ENCODE measurements at places on chromosomes 1 and 21.

GRCh38 chr1:159831412-159832141, 4.9 kb downstream of the SLAMF8 start:
- DNase-seq = no peak

DNA sequence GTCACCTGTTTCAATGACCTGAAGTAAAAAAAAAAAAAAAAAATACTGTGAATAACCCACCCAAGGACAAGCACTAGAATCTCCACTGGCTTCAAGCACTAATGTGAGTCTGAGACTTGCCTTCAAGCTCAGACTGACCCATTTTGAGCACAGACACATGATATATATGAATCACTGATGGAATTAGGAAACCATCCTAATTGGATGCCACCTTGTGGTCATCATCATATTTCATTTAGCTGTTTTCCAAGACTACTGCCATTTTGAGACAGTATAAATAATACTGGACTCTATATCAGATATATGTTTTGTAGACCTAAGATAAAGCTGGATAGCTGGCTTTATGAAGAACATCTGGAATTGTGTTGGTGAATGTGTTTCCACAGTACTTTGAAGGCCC, 1232.0 kb downstream of the KCNT2 start:
- DNase-seq = no peak

DNA sequence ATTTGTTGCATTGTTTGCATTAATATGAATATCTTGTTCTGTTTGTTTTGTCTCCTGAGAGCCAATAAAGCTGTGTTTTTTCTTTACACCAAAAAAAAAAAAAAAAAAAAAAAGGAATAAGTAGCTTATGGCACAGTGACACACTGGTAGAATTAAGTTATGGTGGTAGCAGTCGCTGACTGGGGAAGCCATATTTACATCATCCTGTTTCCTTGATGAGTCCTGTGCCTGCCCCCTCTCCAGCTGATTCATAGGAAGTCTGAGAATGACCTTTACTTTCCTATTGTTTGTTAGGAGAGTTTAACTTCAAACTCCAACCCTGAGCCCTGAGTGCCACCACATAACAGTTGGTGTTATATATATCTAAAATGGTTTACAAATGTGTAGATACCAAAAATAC, 62.2 kb downstream of the OBSCN start:
- peak; percentile 6 for DNase-seq

DNA sequence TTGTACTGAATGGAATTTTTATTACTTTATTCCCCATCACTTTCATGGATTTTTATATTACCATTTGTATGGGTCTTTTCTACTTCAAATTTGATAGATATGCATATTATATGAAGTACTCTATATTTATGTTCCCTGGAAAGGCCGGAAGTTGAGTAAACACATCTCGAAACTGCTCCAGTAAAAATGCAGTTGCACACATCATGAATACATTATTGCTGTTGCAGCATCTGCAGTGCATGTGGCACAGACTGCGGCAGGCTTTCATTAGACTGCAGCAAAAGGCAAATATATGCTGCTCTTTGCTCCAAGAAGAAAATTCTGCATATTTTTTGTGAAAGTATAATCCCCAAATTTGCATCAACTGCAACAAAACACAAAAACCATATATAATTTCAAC, 48.7 kb upstream of the LRRC7 start:
- no peak for DNase-seq

DNA sequence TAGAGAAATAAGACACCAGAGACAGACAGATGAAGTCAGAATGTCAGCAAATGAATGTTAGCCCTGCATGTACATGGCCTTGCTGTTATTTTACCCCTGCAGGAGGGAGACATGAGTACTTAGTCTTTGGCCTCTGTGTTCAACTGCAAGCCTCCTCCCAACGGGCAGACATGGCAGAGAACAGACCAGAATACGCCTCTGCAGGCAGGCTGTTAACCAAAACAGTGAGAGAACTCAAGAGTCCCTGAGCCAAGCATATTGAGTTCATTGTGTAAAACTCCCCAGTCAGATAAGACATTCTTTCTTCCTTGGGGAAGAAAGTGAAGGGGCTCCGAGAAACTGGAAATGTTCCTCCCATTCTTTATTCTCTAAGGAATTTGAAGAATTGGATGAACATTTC, 150.9 kb downstream of the PHTF1 start:
- DNase-seq = no peak

DNA sequence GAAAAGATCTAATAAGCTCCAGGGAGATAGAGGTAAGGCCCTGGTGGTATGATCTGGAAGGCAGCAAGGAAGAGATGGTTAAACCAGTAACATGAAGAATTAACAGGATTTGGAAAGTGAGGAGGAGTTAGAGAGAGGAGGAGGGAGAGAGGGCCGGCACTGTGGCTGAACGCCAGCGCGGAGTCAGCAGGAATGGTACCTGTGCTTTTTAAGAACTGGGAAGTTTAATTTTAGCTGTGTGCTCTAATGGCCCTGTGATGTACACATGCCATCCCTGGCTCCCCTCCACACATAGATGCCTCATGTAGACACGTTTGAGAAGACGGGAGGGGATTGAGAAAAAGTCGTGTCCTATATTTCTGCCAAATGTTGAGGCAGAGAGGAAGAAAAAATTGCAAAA, 13.8 kb upstream of the AVPR1B start:
- DNase-seq = no peak

DNA sequence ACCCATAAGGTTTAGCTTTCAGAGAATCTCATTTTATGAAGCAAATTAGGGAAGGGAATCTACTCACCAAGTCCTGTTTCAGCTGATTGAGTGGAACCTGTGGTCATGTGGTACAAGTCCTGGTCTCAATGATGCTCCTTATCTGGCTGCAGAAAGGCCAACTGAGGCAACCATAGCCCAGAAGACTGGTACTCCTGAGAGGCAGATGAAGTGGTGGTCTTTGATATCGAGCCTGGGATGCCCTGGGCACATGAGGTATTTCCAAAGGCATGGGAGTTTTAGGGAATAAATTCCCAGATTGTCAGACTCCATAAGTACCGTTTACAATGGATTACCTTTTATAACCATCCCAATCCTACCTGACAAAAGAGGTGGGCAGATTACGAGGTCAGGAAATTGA, 3.3 kb downstream of the MX1 start:
- DNase-seq = no peak

GRCh38 chr1:115649964-115650363, 8.2 kb downstream of the VANGL1 start:
- no peak for DNase-seq

DNA sequence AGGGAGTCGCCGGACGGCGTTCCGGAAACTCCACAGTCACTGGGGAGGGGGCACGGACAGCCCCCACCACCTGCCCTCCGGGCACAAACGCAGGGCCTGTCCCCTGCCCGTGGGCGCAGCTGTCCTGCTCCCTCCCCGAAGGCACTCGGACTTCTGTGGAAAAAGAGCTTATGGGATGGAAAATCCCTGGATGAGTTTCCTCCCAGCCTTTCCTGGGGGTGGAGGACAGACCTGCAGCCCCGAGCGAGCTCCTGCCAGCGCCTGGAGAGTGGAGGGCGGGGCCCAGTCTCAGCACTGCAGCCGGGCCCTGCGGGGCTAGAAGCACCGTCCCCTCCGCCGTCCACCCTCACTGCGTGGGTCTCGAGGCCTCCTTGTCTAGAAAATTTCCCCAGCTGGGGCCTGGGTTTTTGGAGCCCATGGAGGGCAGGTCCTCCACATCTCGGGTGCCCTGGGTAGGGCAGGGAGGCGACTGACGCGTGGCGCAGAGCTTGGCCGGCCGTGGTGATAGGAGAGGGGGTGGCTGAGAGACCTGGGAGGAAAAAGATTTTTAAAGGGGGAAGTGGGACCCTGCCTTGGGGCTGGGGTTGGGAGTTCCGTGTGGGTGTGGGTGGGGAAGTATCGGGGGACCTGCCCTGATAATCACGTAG, 6.4 kb upstream of the COL6A1 start:
- no peak for DNase-seq

DNA sequence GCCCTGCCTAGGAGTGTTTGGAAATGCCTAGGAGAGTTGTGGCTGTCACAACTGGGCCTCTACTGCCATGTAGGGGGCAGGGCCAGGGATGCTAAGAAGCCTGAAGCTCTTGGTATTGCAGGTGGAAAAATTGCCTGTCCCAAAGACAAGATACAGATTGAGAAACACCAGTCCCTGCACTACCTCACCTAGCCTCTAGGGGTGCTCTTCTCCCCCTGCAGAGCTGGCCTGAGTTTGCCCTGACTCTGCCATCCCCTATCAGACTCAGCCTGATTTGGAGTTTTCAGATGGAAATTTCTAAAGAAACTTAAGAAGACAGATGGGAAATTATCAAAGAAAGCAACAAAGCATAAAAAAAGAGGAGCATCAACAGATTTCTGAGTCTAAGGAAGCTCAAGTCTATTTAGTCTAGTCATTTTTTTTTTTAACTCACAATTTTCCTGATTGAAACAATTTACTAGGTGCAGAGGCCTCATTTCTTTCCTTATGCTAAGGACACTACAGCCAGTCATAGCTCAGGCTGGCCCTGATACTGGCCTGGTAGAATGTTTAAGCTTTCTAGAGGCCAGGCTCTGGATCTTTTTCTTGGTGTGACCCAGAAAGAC, 61.4 kb upstream of the LRRN2 start:
- DNase-seq = peak; percentile 25

GRCh38 chr1:22206551-22207125, 63.7 kb upstream of the WNT4 start:
- no peak for DNase-seq

DNA sequence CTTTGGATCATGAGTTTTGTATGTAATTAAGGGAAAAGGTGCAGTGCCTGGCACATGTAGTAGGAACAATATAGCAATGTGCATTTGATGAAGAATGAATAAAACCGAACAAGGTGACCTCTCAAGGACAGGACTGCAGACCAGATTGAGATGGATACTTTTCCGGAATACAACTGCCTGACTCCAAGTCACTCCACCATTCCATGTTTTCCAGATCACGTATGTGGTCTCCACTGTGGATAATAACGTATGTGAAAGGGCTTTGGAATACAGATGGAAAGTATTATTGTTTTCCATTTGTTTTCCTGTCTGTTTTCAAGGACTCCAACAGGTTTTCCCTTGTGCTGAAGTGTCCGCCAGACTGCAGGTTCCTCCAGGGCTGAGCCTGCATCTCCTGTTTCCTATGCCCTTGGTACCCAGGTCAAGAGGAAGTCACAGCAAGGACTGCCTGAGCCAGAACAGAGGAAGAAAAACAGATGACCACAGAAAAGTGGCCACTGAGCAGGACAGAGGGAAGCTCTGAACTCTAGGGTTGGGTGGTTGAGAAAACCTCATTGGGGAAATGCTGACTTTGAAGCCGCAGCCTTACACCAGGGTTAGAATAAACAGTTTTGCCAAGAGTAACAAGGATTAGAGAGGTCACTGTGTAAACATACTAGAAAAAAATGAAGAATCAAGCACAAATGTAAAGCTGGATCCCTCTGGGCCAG, 4.0 kb downstream of the CFAP45 start:
- no peak for DNase-seq

GRCh38 chr1:22323141-22323845, 128.4 kb upstream of the ZBTB40 start:
- no peak for DNase-seq

GRCh38 chr21:43303275-43304178, 123.4 kb downstream of the SIK1 start:
- DNase-seq = peak; percentile 7

- no peak for DNase-seq
Observed at GRCh38 chr1:207745839-207746767, 5.8 kb upstream of the CD46 start.

GRCh38 chr1:39105061-39105840, 79.1 kb downstream of the NDUFS5 start:
- DNase-seq = peak; percentile 59

GRCh38 chr1:99531578-99532275, 114.2 kb upstream of the PALMD start:
- DNase-seq = no peak

GRCh38 chr1:235533476-235534168, 29.4 kb upstream of the B3GALNT2 start:
- DNase-seq = no peak

DNA sequence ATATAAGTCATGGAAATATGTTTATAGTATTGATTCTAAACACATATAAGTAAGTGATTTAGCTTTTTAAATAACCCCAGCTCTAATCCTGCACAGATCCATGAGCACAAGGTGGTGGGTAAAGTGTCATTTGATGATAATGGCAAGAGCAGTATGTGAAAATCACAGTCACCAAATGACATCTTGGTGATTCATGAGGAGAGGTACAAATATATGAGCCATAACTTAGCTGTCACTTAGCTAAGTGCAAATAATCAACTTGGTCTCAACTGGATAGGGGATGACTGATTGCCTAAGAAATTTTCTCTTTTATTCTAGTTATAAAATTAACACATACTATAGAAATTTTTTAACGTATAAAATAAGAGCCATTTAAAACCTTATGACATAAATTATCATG, 198.1 kb downstream of the ZZZ3 start:
- DNase-seq = no peak

- DNase-seq = no peak
Observed at GRCh38 chr21:28916150-28916893, 76.4 kb downstream of the LTN1 start.

DNA sequence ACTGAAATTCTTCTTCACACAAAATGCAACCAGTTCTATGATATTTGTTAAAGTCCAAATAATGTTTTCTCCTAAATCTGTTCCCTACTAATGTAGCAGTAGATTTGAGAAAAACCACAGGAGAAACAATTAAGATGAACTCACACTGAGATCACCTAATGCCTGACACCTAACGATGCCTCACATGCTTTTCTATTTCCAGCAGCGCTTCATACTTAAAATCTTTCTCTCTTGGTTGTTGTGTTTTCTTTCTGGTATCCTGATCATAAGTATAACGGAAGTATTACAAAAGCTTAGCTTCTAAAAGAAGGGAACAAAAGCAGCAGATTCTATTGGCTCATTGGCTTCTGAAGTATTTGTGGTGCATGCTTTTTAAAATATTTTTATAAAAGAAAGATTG, 267.2 kb upstream of the SGIP1 start:
- DNase-seq = no peak

GRCh38 chr21:32889596-32889995, 118.0 kb upstream of the PAXBP1 start:
- no peak for DNase-seq

DNA sequence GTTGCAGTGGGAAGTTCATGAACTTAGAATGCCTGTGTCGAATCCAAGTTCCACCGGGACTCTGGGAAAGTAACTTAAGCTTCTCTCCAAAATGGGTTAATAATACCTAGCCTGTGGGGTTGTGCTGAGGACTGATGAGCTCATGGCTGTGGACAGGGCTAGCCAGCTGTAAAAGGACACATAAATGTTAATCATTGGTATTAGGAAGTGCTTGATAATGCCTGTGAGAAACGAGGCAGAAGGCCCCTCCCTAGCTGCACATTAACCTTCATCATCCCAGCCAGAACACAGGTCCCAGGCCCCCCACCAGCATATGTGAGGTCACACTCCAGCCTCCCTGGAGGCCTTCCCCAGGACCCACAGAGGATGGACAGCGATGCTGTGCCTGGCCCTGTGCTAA, 789 bp upstream of the GJB4 start:
- DNase-seq = no peak

- no peak for DNase-seq
Observed at GRCh38 chr1:226663327-226663704, 75.8 kb downstream of the ITPKB start.
